Stimulated activated CD4-positive, alpha-beta T cell treated with anti-CD3 and anti-CD28 coated beads, TNF-alpha, amount 100 ng/mL, for 48 hours (primary cell): ENCODE measurements at places on chromosomes 3 and 15.

GRCh38 chr3:179961071-179961702 lies 75.5 kb downstream of the PEX5L start:
- no peak for DNase-seq

GRCh38 chr15:74039656-74040010 lies 42.7 kb downstream of the GOLGA6A start:
- DNase-seq, result no peak

GRCh38 chr3:21216598-21216997 lies 534.4 kb downstream of the ZNF385D start:
- DNase-seq, result no peak

DNA sequence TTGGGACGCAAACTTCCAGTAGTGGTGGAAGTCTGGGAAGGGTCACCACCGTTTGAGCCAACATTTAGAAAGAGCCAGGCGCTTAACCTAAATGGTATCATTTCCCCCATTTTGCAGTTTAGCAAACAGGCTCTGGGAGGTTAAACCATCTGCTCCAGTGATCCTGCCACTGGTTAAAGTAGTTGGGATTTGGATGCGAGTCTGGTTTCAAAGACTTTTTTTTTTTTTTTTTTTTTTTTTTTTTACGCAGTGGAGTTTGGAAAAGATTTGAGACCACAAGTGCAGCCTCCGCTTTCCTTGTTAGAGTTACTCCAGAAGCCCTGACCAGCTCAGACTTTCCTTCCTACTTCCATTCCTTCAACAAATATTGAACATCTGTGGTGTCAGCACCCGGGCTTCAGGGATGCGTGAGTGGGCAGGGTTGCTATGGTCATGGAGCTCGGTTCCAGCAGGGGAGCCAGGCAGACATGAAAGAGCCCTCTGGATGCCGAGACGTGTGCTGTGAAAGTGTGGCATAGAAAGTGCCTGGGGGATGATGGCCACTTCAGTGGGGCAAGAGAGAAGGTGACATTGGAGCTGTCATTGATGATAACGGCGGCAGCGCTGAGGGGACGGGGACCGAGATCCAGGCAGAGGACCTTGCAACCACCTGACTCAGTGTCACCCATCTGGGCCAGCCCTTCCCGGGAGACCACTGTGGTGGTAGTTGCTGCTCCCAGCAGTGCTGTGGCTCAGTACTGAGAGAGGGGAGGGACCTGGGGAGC lies 1.1 kb upstream of the RNU6-1 start:
- no peak for DNase-seq

GRCh38 chr3:160365869-160366522 lies 33.0 kb downstream of the IFT80 start:
- no peak for DNase-seq

DNA sequence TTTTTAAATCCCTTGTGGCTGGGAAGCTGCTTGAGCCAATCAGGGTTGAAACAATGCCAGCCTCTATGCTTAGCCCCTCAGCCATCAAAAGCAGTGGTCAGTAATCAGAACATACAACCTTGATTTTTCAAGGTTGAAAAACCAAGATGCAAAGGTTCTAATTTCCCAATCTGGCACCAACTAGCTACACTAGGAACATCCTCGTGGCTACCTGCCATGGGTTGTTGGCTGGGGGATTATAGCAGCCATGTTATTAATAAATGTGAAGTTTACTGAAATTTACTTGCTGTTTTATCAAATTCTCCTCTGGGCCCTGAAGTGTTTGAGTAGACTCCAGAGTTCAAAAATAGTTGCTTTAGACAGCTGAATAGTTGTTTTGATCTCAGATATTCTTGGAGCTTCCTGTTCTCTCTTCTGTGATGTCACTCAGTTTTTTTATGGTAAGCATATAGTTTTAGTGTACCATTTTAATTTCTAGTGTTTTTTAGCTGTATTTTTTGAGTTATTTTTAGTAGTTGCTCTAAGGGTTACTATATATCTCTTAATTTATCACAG lies 31.9 kb downstream of the PCCB start:
- no peak for DNase-seq

DNA sequence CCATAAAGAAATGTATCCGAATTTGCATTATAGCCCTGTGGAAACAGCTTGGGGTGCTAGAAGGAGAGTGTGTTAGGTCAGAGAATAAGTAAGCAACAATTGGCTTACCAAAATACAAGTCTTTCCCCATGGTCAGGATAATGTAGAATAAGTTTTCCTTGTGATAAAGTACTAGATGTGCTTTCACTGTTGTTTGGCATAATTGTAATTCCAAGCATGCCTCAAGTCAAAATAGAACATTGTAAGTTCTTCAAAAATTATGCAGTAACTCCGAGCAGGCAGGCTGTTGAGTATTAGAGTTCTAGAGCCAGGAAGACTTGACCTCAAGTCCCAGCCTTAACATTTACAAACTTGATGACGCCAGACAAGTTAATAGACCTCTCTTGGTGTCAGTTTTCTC lies 242.0 kb downstream of the TUSC7 start:
- DNase-seq, result no peak

GRCh38 chr3:148758303-148758884 lies 60.7 kb downstream of the AGTR1 start:
- DNase-seq, result no peak

DNA sequence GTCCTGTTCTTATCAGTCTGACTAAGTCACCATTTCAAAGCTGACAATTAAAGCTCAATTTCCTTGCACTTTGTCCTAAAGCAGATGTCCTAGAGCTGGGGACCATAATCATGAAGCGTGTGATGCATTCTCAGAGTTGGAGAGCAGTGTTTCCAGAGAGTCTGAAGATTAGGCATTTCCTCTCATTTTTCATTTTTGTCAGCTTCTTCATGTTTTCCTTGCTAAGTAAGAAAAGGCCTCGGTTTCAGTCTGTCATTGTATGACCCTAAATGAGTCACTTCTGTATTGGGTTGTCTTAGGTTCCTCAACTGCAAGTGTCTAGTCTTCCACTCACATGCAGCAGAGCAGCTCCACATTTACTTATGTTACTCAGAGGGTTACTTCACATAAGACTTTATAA lies 257.2 kb upstream of the TPRG1 start:
- DNase-seq, result no peak

GRCh38 chr15:84924077-84924731 lies 39.7 kb downstream of the SLC28A1 start:
- DNase-seq, result no peak

- DNase-seq, result no peak
These were observed 105.5 kb downstream of the MME start for GRCh38 chr3:155185631-155186071.

- no peak for DNase-seq
These were observed 9.2 kb downstream of the TBC1D5 start for GRCh38 chr3:17733215-17733614.

GRCh38 chr3:61774279-61774890 lies 213.0 kb downstream of the PTPRG start:
- no peak for DNase-seq

GRCh38 chr3:31876331-31876730 lies 104.7 kb downstream of the OSBPL10 start:
- no peak for DNase-seq

DNA sequence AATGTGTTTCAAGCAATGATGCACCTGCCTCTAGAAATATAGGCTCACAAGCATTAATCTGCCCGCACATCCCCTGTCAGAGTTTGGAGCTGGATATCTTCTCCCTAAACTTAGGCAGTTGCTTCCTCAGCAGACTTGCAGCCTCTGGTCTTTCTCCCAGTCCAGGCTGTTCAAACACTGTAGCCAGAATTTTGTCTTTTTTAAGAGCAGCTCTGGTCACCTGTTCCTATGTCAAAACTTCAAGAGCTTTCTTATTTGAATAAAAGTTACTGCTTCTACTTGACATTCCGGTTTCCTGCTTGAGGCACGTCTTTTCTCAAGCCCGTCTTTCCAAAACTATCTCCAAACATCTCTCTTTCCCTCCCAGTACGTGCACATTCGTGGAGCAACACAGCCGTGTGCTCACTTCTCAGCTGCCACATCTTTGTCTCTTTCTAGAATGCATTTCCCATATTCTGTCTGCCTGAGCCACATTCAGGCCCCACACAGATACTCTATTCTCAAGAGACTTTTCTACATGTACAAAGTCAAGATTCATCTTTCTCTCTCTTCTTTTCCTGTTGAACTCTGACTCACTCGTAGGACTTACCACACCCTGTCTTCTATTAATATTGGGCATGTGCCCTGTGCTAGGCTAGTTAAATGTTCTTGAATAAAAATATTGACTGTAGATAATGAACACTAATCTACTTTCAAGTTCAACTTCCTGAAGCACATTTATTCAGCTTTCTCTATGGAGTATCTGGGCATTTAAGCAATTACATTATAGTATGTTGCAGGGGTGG lies 307.7 kb upstream of the SOX2 start:
- no peak for DNase-seq

DNA sequence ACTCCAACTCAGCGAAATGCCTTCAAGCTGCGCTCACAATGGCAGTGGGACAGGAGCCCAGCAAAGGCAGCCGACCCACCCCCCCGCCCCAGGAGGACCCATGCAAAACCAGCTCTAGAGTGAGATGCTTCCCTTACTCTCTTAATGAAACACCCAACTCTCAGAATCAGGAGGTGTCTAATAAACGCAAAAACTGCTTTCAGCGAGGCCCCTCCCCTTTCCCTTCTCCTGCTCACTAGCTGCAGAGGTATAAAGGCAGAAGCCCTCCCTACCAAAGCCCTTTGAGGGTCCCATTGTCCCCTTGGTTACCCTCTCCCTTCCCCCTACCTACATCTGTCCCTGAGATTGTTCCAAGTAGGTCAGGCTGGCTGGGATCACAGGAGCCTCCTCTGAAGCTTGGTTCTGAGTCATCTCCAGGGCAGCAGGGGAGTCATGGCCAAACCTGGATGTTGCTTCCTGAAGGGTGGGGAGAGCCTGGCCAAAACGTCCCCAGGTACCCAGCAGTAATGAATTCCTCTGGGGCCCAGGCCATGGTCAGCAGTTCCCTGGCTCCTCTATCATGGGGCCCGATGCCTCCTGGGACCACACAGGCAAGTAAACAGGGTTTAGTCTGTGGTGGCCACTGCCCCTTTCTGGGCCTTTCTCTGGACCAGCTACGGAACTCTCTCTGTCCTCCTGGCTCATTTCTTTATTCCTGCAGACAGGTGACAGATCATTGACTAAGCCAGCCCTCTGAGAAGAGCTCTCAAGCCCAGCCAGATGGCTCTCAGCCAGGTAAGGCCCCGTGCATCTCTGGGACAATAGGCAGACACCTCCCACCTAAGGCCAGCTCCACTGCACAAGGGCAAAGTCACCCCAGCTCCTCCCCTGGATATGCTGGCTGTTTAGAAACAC lies 8.6 kb downstream of the KLHL25 start:
- DNase-seq, result no peak

DNA sequence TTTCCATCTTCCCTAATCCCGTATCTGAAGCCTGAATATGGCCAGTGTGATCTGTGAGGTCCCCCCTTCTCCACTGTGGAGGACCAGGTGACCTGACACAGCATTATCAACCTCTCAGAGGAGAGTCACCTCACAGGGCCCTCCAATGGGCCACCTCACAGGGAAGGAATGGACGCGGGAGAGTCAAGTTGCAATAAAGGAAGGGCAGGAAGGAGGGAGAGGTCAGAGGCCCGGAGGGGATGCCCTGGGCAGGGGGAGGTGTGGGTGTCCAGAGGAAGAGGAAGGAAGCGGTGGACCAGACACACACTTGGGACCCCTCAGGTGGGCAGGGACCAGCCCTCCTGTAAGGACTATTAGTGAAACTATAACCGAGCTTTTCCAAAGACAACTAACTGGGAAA lies 14.6 kb upstream of the LRRC15 start:
- DNase-seq, result no peak

DNA sequence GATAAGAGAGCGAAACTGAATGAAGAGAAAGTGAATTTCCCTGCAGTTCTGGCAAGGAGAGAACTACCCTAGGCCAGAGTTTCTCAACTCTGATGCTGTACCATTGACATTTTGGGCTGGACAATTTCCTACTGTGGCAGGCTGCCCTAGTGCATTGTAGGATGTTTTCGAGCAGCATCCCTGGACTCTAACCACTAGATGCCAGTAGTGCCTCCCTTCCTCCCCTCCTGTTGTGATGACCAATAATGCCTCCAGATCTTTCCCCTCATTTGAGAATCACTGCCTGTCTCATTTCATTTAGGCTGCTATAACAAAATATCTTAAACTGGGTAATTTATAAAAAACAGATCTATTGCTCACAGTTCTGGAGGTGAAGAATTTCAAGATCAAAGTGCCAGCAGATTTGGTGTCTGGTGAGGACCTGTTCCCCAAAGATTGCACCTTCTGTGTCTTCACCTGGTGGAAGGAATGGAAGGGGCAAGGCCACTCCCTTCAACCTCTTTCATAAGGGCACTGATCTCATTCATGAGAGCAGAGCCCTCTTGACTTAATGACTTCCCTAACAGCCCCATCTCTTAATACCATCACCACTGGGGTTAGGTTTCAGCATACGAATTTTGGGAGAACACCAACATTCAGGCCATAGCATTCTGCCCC lies 188.9 kb upstream of the MEIS2 start:
- DNase-seq, result no peak

DNA sequence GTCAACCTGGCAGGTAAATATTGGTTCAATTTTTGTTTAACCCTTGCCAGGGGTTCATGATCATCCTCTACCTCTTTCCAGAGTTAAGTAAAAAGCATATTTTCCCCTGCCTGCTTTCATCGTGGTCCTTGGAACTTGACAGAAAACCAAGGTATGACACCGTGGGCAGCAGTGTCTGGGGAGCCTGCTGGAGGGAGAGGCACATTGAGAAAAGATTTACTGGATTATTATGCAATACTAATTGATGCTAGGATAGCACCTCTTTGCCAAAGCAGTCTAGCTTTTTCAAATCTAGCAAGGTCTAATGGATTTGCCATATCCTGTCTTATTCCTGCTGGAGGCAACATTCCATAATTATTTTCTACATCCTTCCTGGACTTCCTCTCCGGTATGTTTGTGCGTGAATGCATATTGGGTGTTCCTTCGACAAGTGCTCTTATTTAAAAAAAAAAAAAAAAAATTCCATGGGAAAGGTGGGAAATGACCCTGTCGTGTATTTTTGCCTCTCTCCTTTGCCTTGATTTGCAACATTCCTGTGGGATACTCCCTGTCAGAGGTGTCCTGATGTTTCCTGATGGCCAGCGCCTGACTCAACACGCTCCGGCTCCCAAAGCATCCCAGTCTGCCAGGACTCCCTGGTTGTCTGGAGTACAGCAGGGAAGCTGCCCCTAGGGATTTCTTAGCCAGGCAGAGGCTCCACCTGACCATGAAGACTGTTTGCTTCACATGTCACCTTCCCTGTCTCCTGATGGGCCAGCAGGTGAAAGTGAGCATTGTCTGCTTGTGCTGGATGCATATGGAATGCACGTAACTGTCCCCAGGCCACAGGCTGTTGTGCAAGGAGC lies 6.3 kb downstream of the BHLHE40 start:
- no peak for DNase-seq

- DNase-seq, result no peak
These were observed 225.4 kb downstream of the EPHA3 start for GRCh38 chr3:89332793-89333192.

DNA sequence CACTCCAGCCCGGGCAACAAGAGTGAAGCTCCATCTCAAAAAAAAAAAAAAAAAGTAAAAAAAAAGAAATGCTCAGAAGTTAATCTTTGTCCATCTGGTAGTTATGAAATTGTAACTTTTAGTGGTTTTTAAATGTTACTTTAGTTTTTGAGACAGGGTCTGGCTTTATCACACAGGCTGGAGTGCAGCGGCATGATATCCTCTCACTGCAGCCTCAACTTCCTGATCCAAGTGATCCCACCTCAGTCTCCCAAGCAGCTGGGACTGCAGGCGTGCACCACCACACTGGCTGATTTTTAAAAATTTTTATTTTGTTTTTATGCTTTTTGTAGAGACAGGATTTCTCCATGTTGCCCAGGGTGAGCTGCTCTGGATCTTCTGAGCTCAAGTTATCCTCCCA lies 1.3 kb downstream of the RNU5B-1 start:
- DNase-seq, result no peak

- no peak for DNase-seq
These were observed 21.4 kb downstream of the CBLB start for GRCh38 chr3:105847452-105847851.
